Activated CD4-positive, alpha-beta T cell treated with anti-CD3 and anti-CD28 coated beads, Interleukin-2, amount 10 ng/mL, durations not matched to agents 24 days and 14 days (primary cell): ENCODE measurements at places on chromosomes 4 and X.

DNA sequence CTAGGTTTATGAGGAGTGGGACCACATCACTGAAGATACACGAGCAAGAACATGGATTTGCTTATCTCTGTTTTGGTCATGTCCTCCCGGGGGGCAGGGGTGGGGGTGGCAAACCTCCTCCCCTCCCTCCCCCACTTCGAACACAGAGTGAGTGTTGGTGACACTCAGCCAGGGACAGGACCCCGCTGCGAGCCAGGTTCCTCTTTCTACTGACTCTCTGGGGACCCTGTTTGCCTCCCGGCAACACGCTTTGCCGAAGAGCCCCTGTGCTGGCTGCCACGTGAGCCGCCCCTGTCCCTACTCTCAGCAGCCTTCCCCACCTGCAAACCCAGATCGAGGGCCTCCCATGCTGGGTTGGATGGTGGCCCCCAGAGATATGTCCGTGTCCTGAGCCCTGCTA is 34.7 kb downstream of the P2RY8 start:
- no peak overlapping the region for H3K4me3 ChIP-seq
- H3K4me1 ChIP-seq: peaks cover 28% of the 10 kb centered on the region
- peak overlapping the region; percentile 73 for H3K27ac ChIP-seq
- DNase-seq: peak; percentile 48
- peaks cover 32% of the 10 kb centered on the region for H3K36me3 ChIP-seq
- H3K27me3 ChIP-seq: no peaks in the 10 kb centered on the region

- no peaks in the 10 kb centered on the region for H3K4me1 ChIP-seq
- no peaks in the 10 kb centered on the region for H3K36me3 ChIP-seq
- no peak overlapping the region for H3K27ac ChIP-seq
- no peak for DNase-seq
- H3K27me3 ChIP-seq: no peaks in the 10 kb centered on the region
- H3K4me3 ChIP-seq: no peak overlapping the region
These were observed 179.3 kb upstream of the TECRL start for GRCh38 chr4:64588507-64588906.

DNA sequence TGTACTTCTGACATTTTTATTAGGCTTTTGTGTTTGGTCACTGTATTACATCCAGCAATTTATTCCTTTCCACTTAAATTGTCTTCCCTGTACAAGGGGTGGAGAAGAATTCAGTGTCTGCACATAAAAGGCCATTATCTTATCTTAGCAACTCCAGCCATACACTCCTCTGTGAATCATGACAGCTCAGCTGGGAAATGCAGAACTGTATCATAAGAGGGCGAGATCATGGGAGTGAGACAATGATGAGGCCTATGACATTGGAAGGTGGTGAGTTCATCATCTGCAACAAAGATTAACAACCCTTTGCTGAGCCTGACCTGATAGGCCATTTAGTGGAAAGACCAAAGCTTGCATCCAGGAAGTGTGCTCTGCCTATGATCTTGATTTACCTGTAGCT is 33.3 kb downstream of the SLIT2 start:
- H3K27ac ChIP-seq: no peak overlapping the region
- no peaks in the 10 kb centered on the region for H3K36me3 ChIP-seq
- H3K4me3 ChIP-seq: no peak overlapping the region
- H3K27me3 ChIP-seq: no peaks in the 10 kb centered on the region
- H3K4me1 ChIP-seq: no peaks in the 10 kb centered on the region

DNA sequence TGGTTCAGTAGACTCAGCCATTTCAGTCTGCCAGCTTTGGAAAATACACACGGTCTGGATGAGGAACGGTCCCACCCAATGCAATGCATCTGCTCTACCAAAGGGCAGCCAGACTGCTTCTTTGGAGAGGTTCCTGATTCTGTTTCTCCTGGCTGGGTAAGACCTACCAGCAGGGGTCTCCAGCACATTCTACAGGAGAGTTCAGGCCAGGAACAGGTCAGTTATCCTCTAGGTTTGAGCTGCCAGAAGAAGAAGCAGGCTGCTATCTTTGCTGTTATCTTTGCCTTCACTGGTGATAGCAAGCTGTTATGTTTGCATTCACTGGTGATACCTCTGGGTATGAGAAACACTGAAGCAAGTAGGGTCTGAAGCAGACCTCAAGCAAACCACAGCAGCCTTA is 45.5 kb upstream of the PBDC1 start:
- H3K36me3 ChIP-seq: no peaks in the 10 kb centered on the region
- no peak overlapping the region for H3K27ac ChIP-seq
- no peak overlapping the region for H3K4me3 ChIP-seq

- H3K27me3 ChIP-seq: no peaks in the 10 kb centered on the region
- H3K4me3 ChIP-seq: no peak overlapping the region
- no peaks in the 10 kb centered on the region for H3K4me1 ChIP-seq
- H3K36me3 ChIP-seq: no peaks in the 10 kb centered on the region
- no peak overlapping the region for H3K27ac ChIP-seq
- no peak for DNase-seq
These were observed 477.5 kb downstream of the SPRY1 start for GRCh38 chr4:123874063-123874462.

- peaks cover 2% of the 10 kb centered on the region for H3K27me3 ChIP-seq
- DNase-seq: no peak
- no peak overlapping the region for H3K27ac ChIP-seq
These were observed 8.8 kb downstream of the EPHA5 start for GRCh38 chr4:65661471-65661870.

- H3K4me3 ChIP-seq: no peak overlapping the region
- DNase-seq: no peak
- no peaks in the 10 kb centered on the region for H3K36me3 ChIP-seq
These were observed 140.5 kb downstream of the SOWAHB start for GRCh38 chr4:76757418-76757939.

DNA sequence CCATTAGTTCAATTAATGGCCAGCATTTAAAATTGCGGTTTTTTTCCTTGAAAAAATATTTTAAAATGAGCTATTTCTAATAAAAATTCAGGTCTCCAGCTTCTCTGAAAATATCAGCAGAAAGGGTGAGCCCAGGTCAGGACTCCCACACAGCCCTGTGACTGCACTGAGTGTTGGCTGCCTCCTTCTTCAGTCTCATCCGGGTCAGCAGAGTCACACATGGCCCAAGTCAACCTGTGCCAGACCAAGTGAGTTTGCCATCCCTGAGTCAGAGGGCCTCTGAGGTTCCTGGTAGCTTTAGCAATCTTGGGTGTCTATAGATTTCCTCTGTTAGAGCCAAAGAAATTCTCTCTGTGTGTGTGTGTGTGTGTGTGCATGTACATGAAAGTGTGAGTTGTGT is 22.1 kb upstream of the MSX1 start:
- H3K4me1 ChIP-seq: no peaks in the 10 kb centered on the region
- no peaks in the 10 kb centered on the region for H3K36me3 ChIP-seq
- no peak overlapping the region for H3K27ac ChIP-seq
- H3K4me3 ChIP-seq: no peak overlapping the region
- peaks cover 2% of the 10 kb centered on the region for H3K27me3 ChIP-seq

DNA sequence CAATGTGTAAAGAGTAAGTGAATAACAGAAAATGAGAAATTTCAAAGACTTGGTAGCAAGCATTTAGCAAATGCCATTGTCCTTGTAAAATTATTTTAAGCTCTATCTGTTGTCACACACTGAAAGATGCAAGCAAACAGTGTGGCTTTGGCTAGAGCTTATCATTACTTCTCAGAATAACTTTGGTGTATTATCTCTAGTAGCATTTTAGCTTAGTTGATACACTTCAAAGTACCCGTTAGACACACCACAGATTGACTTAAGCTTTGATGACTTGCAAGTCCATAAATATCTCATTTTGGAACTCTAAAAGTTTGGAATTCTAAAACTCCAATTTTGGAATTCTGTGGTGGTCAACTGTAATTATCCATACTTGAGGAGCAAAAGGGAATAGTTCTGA is 98.6 kb downstream of the PDLIM5 start:
- H3K27ac ChIP-seq: no peak overlapping the region
- no peak overlapping the region for H3K4me3 ChIP-seq
- H3K36me3 ChIP-seq: no peaks in the 10 kb centered on the region
- H3K27me3 ChIP-seq: no peaks in the 10 kb centered on the region

- peak overlapping the region; percentile 95 for H3K4me3 ChIP-seq
- no peaks in the 10 kb centered on the region for H3K27me3 ChIP-seq
- H3K4me1 ChIP-seq: peaks cover 35% of the 10 kb centered on the region
- DNase-seq: peak; percentile 85
- H3K36me3 ChIP-seq: peaks cover 2% of the 10 kb centered on the region
These were observed 2.3 kb downstream of the SH3TC1 start for GRCh38 chr4:8201321-8201781.

GRCh38 chr4:98682719-98683118 is 24.3 kb upstream of the TSPAN5 start:
- DNase-seq: no peak
- peaks cover 3% of the 10 kb centered on the region for H3K4me1 ChIP-seq
- no peaks in the 10 kb centered on the region for H3K36me3 ChIP-seq
- no peak overlapping the region for H3K27ac ChIP-seq
- H3K27me3 ChIP-seq: peaks cover 2% of the 10 kb centered on the region

DNA sequence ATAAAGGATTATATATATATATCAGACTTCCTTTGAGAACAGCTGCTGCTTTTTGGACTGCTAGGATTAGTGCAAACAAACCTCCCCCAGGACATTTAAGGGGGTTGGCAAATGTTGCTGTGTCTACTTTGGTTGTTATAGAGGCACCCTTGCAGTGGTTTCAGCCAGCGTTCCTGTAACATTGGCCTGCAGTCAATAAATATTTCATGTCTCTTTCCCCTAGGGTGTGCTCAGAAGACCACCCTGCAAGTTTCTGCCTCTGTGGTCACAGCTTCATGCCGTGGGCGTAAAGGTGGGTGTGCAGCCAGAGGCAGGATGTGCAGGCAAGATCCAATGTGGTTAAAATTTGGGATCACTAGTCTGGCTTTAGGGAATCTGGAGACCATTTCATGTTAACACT is 28.9 kb downstream of the FGF5 start:
- H3K4me1 ChIP-seq: no peaks in the 10 kb centered on the region
- peaks cover 6% of the 10 kb centered on the region for H3K27me3 ChIP-seq
- no peak overlapping the region for H3K27ac ChIP-seq
- no peak overlapping the region for H3K4me3 ChIP-seq

GRCh38 chrX:77276742-77277141 is 170.4 kb upstream of the FGF16 start:
- no peak for DNase-seq
- H3K27ac ChIP-seq: no peak overlapping the region
- H3K36me3 ChIP-seq: no peaks in the 10 kb centered on the region
- H3K4me1 ChIP-seq: no peaks in the 10 kb centered on the region
- no peak overlapping the region for H3K4me3 ChIP-seq

DNA sequence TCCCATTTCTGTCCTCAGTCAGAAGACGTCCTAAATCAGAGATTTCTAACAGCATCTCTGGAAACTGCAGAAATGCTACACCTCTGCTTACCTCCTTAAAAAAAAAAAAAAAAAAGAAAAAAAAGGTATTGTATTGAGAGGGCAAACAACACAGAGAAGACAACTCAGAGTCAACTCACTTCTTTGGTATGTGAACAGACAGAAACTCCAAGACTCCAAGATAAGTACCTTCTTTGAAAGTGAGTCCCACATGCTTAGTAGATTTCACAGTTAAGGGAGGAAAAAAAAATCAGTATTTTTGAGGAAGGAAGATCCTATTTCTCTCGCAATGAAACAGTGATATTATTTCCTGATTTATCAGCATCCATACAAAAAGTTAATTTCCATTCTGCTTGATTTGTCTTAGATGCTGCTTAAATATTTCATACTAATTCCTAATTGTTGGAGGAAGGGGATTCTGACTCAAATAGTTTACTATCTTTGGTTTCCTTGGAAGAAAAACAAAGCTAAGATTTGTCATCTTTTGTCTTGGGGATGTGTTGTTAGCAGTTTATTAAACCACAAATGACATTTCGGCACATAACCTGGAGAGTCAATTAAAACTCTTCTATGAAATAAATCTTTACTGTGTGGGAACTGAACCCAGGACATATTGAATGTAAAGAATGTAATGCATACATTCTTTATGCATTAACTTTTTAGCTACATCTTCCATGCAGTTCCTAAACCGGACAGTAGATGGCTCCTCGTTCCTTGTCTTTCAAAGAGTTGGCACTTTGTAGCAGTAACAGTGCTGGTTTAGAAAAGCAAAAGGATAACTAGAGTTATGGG is 4.7 kb downstream of the RASGEF1B start:
- peaks cover 2% of the 10 kb centered on the region for H3K27me3 ChIP-seq
- H3K36me3 ChIP-seq: no peaks in the 10 kb centered on the region
- no peak overlapping the region for H3K27ac ChIP-seq
- peaks cover 16% of the 10 kb centered on the region for H3K4me1 ChIP-seq

- no peaks in the 10 kb centered on the region for H3K27me3 ChIP-seq
- peak within 1 kb of the TSS; percentile 94 for H3K4me3 ChIP-seq
- peak within 1 kb of the TSS; percentile 93 for H3K27ac ChIP-seq
- H3K36me3 ChIP-seq: peaks cover 5% of the 10 kb centered on the region
These were observed at the start of gene VAMP7 for GRCh38 chrX:155881158-155881993. Gene VAMP7 (plus strand): TSS chrX:155881345. CDS start chrX:155889467, 8,122 bp downstream.

DNA sequence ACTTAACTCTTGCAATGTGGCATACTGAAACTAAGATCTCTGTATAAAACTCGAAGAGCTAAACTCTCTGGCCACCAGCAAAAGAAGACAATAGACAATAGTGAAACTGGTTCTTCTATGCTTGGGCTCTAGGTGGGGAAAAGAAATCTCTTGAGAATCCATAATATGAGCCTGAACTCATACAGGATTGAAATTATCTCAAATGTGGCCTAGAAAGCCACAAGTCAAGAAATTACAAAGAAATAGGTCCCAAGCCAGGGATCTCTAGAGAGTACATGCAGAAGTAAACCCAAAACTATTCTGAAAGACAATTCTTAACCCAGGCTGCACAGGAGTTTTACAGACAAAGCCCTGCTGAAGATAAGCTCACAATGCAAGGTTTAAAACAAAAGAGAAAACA is 127.4 kb downstream of the ANAPC10 start:
- no peak overlapping the region for H3K4me3 ChIP-seq
- no peak for DNase-seq
- H3K4me1 ChIP-seq: no peaks in the 10 kb centered on the region
- H3K27ac ChIP-seq: no peak overlapping the region
- no peaks in the 10 kb centered on the region for H3K27me3 ChIP-seq
- no peaks in the 10 kb centered on the region for H3K36me3 ChIP-seq

GRCh38 chr4:87851953-87852352 is 19.2 kb downstream of the MEPE start:
- H3K36me3 ChIP-seq: no peaks in the 10 kb centered on the region
- H3K27ac ChIP-seq: no peak overlapping the region
- no peak for DNase-seq
- no peak overlapping the region for H3K4me3 ChIP-seq

DNA sequence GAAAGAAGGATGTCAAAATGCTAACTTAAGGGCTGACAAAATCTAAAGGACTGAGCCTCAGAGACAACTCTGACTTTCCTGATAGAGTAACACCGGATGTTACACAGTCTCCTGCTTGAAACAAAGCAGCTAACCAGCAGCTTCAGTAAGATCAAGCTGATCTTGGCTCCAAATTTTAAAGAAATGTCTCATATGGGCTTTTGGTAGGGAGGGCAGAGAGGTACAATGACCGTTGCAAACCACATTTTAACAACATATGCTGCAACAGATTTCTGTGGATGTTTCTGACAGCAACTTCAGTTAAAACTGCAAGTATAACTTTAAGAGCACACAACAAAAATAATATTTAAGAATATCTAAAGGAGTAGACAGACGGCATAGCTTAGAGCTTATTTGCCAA is 9.1 kb downstream of the RPGR start:
- H3K4me1 ChIP-seq: no peaks in the 10 kb centered on the region
- H3K4me3 ChIP-seq: no peak overlapping the region
- DNase-seq: no peak
- peaks cover 3% of the 10 kb centered on the region for H3K36me3 ChIP-seq

GRCh38 chrX:155534800-155535199 is 76.4 kb upstream of the F8A3 start:
- H3K36me3 ChIP-seq: peaks cover 25% of the 10 kb centered on the region
- H3K27ac ChIP-seq: no peak overlapping the region
- H3K27me3 ChIP-seq: no peaks in the 10 kb centered on the region
- DNase-seq: no peak
- no peak overlapping the region for H3K4me3 ChIP-seq
- no peaks in the 10 kb centered on the region for H3K4me1 ChIP-seq
